ENCODE measurements at places on chromosomes 11 and 22. TPM values are rescaled to one million over a fixed set of nuclear protein-coding genes. Genes with fewer than 3 reads are reported as not detected.

OR2D3 gene
- total RNA-seq: not detected

APBB1 gene
- total RNA-seq: 20.6 TPM

CCDC87 gene
- total RNA-seq: 0.22 TPM

CBLIF gene
- not detected for total RNA-seq

C11orf86 gene
- total RNA-seq: not detected

EXPH5 gene
- total RNA-seq: 0.27 TPM

NPAS4 gene
- not detected for total RNA-seq

GRCh38 chr11:79304599-79305212 lies 136.1 kb downstream of the TENM4 start:
- no peak overlapping the region for H3K27ac ChIP-seq
- peaks cover 2% of the 10 kb centered on the region for H3K4me1 ChIP-seq
- H3K4me3 ChIP-seq: no peak overlapping the region
- H3K27me3 ChIP-seq: peaks cover 2% of the 10 kb centered on the region

GRCh38 chr22:50012211-50013181 lies at the start of gene IL17REL:
Gene IL17REL (minus strand): TSS chr22:50012765. CDS start chr22:50012646, 119 bp downstream.
- peaks cover 47% of the 10 kb centered on the region for H3K4me1 ChIP-seq
- H3K4me3 ChIP-seq: peak within 1 kb of the TSS; percentile 71
- H3K27me3 ChIP-seq: no peaks in the 10 kb centered on the region
- no peak for DNase-seq
- H3K27ac ChIP-seq: peak within 1 kb of the TSS; percentile 68

DNA sequence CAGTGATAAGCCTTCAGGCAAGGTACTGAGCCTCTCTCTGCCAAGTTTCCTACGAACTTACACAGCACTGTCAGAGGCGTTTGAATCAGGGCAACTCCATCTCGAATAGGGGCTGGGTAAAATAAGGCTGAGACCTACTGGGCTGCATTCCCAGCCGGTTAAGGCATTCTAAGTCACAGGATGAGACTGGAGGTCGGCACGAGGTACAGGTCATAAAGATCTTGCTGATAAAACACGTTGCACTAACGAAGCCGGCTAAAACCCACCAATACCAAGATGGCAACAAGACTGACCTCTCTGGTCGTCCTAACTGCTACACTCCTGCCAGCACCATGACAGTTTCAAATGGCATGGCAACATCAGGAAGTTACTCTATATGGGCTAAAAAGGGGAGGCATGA lies 20.4 kb upstream of the POGLUT3 start:
- no peak overlapping the region for H3K4me3 ChIP-seq
- H3K4me1 ChIP-seq: no peaks in the 10 kb centered on the region
- H3K27ac ChIP-seq: no peak overlapping the region
- DNase-seq: no peak
- no peaks in the 10 kb centered on the region for H3K36me3 ChIP-seq
- H3K27me3 ChIP-seq: peaks cover 12% of the 10 kb centered on the region

DNA sequence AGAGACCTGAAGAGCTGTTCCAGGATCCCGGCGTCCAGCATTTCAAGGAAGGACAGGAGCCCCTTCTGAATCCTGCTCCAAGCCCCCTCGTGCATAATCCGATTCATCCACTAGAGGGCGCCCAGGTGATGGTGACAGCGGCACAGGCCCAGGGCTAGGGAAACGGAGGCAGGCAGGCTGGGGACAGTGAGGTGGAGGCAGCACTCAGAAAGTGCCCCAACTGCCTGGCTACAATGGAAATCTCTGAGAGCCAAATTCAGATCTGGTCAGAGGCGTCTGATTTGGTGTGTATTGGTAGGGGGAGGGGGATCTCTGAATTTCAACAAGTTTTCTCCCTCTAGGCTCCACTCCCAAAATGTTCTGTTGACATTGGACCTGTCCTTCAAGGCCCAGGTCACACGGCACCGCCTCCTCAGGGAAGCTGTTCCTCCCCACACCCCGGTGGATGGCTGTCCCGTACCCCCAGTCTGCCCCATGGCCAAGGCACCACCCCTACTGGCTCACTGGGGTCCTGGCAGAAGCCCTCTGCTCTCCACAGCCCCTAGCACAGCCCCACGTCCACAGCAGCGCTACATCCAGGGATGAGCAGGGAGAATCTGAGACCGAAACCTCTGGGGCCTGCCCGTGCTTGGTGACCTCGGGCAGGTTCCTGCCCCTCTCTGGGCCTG lies 142.9 kb downstream of the CRYBB2 start:
- H3K4me1 ChIP-seq: peaks cover 2% of the 10 kb centered on the region
- no peak overlapping the region for H3K4me3 ChIP-seq
- H3K36me3 ChIP-seq: peaks cover 30% of the 10 kb centered on the region

GRCh38 chr11:35419830-35420333 lies 524 bp upstream of the SLC1A2 start:
- no peak overlapping the region for H3K27ac ChIP-seq
- peaks cover 17% of the 10 kb centered on the region for H3K4me1 ChIP-seq
- DNase-seq: no peak
- H3K27me3 ChIP-seq: peaks cover 63% of the 10 kb centered on the region
- H3K36me3 ChIP-seq: no peaks in the 10 kb centered on the region

- H3K27ac ChIP-seq: no peak overlapping the region
- H3K36me3 ChIP-seq: no peaks in the 10 kb centered on the region
- no peak overlapping the region for H3K4me3 ChIP-seq
- H3K4me1 ChIP-seq: peaks cover 30% of the 10 kb centered on the region
- no peaks in the 10 kb centered on the region for H3K27me3 ChIP-seq
Observed at GRCh38 chr11:83120327-83120726, 36.6 kb upstream of the PCF11 start.

DNA sequence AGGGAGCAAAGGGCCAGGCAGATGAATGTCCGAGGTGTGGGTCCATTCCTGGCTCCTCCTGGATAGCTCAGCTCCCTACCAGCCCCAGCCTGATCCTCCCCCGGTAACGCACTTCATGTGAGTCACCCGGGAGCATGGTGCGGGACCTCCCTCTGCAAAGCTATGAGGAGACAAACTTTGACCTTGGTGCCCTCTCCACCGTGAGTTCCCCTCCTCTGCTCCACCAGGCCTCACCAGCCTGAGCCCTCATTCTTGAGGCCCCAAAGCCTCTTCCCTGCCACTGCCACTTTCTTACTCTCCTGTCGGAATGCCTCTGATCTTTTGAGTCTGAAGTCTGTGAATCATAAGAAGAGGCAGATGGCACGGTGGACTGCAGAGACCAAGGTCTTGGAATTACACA lies 37.4 kb upstream of the CD82 start:
- H3K36me3 ChIP-seq: no peaks in the 10 kb centered on the region
- H3K27me3 ChIP-seq: peaks cover 34% of the 10 kb centered on the region
- DNase-seq: no peak
- no peak overlapping the region for H3K4me3 ChIP-seq
- peaks cover 12% of the 10 kb centered on the region for H3K4me1 ChIP-seq
- no peak overlapping the region for H3K27ac ChIP-seq

GRCh38 chr22:18048041-18048440 lies 23.7 kb upstream of the MICAL3 start:
- H3K27ac ChIP-seq: no peak overlapping the region
- H3K27me3 ChIP-seq: no peaks in the 10 kb centered on the region
- DNase-seq: no peak
- no peak overlapping the region for H3K4me3 ChIP-seq

- peaks cover 47% of the 10 kb centered on the region for H3K4me1 ChIP-seq
- H3K4me3 ChIP-seq: no peak overlapping the region
- H3K36me3 ChIP-seq: no peaks in the 10 kb centered on the region
- no peaks in the 10 kb centered on the region for H3K27me3 ChIP-seq
- no peak overlapping the region for H3K27ac ChIP-seq
- DNase-seq: no peak
Observed at GRCh38 chr11:113971506-113972195, 3.3 kb upstream of the HTR3A start.

- no peak overlapping the region for H3K27ac ChIP-seq
- no peaks in the 10 kb centered on the region for H3K36me3 ChIP-seq
- no peak overlapping the region for H3K4me3 ChIP-seq
- peak; percentile 7 for DNase-seq
- H3K27me3 ChIP-seq: peaks cover 6% of the 10 kb centered on the region
Observed at GRCh38 chr11:1128311-1129142, 29.2 kb upstream of the MUC5AC start.

GRCh38 chr22:37818409-37819104 lies 4.6 kb upstream of the GALR3 start:
- H3K36me3 ChIP-seq: no peaks in the 10 kb centered on the region
- H3K4me3 ChIP-seq: peak overlapping the region; percentile 59
- H3K27me3 ChIP-seq: peaks cover 17% of the 10 kb centered on the region
- peaks cover 23% of the 10 kb centered on the region for H3K4me1 ChIP-seq
- DNase-seq: peak; percentile 59
- H3K27ac ChIP-seq: no peak overlapping the region

DNA sequence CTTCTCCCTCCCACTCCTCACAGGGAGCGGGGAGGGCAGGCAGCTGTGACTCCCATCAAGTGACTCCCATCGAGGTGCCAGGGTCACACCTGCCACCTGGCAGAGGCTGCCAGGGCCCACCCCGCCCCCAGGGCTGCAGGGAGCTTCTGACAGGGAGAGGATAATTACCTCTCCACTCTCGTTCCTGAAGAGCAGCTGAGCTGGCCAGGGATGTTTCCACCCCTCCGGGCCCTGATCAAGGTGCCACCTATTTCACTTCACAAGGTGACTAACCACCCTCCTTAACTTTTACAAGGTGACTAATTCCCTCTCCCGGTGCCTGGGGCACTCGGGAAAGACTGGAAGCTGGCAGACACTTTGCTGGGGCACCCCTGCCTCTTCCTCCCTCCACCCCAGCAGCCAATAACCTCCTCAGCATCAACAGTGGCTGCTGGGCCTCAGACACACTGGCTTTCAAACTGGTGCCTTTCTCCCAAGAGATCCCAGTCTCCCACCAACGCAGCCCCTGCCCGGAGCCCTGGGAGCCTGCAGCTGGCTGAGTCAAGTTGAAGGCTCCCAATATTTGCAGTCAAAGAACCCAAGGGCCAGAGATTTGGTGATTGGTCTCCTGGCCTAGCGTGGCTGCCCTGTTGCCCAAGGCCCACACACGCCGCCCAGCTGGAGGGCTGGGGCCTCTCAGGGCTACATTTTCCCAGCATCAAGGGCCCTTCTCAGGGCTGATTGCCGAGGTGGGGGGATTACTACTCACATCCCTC lies 22.0 kb upstream of the MYRF start:
- DNase-seq: no peak
- H3K27ac ChIP-seq: no peak overlapping the region
- no peaks in the 10 kb centered on the region for H3K27me3 ChIP-seq

- H3K4me1 ChIP-seq: peaks cover 12% of the 10 kb centered on the region
- no peaks in the 10 kb centered on the region for H3K36me3 ChIP-seq
- no peak for DNase-seq
- no peaks in the 10 kb centered on the region for H3K27me3 ChIP-seq
- no peak overlapping the region for H3K27ac ChIP-seq
- H3K4me3 ChIP-seq: no peak overlapping the region
Observed at GRCh38 chr11:113991170-113991569, 16.3 kb downstream of the HTR3A start.

GRCh38 chr11:67463186-67463585 lies 5.9 kb downstream of the TMEM134 start:
- DNase-seq: no peak
- H3K4me3 ChIP-seq: no peak overlapping the region
- peaks cover 83% of the 10 kb centered on the region for H3K4me1 ChIP-seq

DNA sequence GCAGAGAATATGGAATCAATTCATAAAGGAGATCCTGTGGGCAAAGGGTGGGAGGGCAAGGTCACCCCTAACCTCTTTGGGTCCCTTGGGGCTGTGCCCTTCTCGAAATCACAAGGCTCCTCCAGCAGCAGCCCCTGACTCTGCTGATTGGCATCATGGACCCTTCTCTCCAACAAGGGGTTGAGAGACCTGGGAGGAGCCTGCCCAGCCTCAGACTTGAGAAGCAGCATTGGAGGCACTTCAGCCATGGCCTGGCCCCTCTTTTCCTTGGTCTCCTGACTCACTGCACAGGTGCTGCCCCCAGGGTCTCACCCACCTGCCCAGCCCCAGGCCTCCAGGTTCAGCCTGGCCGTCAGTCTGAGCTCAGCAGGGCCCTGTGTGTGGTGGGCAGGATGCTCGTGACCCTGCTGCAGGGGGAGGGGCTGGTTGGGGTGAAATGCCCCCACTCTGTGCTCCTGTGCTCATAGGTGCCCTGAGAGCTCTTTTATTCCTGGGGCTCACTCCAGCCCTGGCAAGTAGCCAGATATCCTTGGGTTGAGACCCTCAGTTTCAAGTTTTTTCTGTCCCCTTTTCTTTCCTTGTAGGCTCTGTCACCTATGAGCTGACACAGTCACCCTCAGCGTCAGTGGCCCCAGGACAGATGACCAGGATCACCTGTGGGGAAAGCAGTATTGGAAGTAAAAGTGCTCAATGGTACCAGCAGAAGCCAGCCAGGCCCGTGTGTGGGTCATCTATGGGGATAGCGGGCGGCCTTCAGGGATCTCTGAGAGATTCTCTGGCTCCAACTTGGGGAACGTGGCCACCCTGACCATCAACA lies 110.8 kb downstream of the GGTLC2 start:
- DNase-seq: no peak
- no peaks in the 10 kb centered on the region for H3K36me3 ChIP-seq
- H3K27ac ChIP-seq: no peak overlapping the region
- H3K4me1 ChIP-seq: peaks cover 27% of the 10 kb centered on the region

DNA sequence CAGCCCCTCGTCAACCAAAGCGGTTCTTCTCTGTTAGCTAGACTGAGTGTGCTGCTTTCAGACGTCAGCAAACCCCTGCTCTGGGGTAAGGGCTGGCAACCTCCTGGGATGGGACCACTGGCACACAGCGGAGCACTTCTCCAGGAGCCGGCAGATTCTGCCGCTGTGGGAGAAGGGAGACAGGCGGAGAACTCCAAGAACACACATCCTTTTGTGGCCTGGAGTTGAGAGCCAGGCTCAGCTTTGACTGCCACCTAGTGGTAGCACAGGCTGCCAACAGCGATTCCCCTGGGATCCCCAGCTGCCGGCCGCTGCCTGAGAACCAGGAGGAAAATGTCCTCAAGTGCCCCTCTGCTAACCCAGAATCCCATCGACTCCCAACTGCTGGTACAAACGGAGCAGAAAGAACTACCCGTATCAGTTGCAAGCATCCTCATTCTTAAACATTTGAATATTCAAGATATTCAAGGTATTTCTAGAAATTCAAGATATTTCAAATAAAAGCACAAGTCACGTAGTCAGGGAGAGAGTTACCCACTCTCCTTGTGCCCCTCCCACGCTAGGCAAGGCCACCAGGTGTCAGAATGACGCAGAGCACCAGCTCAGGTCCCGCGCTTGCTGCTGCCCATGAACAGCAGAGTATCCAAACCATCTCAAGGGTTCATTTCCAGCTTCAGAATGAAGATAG lies 4.9 kb downstream of the LTO1 start:
- peak; percentile 58 for DNase-seq
- no peak overlapping the region for H3K27ac ChIP-seq
- peak overlapping the region; percentile 24 for H3K4me3 ChIP-seq
- peaks cover 28% of the 10 kb centered on the region for H3K4me1 ChIP-seq
- H3K27me3 ChIP-seq: peaks cover under 1% of the 10 kb centered on the region

DNA sequence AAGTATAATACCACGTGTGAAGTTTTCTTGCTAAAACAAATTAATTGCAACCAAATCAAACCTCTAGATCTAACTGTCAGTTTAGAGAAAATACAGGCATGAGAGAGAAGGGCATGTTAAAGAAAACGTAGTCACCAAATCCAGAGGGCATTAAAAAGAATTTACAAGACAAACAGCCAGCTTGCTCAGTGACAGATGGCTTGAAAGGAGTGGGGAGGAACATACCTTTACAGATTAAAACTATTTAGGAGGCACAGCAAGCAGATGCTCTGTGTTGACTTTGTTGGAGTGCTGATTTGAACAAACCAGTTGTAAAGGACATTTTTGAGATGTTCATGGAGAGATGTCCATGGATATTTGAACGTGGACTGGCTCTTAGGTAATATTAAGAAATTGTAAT lies 96.9 kb downstream of the ATXN10 start:
- peaks cover 30% of the 10 kb centered on the region for H3K4me1 ChIP-seq
- H3K36me3 ChIP-seq: peaks cover 41% of the 10 kb centered on the region
- no peak overlapping the region for H3K4me3 ChIP-seq
